ENCODE measurements at places on chromosomes 7 and 10. TPM values are rescaled to one million over a fixed set of nuclear protein-coding genes. Genes with fewer than 3 reads are reported as not detected.

GRCh38 chr7:142927085-142927745 lies 6.3 kb downstream of the TRPV5 start:
- no peak for DNase-seq

LARP4B gene
- 68.5 TPM for total RNA-seq

GDF2 gene
- not detected for total RNA-seq

DNA sequence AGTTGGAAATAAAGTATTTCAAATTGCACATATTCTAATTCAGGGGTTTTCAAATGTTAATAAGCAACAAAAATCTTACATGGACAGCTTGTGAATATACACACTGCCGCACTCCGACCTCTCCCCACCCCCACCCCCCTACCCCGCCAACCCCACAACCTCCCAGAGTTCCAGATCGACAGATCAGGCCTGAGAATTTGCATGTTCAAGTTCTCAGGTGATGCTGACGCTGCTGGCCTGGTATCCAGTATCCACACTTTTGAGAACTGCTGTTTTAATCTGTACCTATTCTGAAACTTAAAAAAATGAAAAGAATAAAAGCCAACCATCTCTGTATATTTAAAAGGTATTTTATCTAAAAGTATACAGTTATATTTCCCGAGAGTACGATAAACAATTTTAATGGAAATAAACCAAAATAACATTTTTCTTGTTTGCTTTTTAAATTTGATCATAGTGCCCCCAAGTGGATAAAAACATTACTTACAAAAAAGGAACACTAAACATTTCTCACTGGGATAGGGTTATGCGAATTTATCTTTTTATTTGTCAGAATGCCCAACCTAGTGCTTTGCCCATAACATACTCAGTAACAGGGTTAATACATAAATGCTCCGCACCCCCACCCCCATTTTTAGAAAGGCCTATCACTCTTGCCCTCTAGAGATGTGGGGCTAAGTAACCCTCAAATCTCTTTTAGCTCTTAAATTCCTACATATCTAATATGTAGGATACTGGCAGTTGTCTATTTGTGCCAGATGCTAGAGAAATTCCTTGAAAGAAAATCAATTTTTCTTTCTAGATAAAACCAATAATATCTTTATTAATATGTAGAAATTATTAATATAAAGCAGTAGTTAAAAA lies 166.3 kb downstream of the RNF133 start:
- no peak for DNase-seq

GRCh38 chr7:157436076-157436475 lies 99.3 kb downstream of the DNAJB6 start:
- DNase-seq = peak; percentile 5

MMRN2 gene
- 23.0 TPM for total RNA-seq

ENTPD1 gene
- 18.4 TPM for total RNA-seq

DNA sequence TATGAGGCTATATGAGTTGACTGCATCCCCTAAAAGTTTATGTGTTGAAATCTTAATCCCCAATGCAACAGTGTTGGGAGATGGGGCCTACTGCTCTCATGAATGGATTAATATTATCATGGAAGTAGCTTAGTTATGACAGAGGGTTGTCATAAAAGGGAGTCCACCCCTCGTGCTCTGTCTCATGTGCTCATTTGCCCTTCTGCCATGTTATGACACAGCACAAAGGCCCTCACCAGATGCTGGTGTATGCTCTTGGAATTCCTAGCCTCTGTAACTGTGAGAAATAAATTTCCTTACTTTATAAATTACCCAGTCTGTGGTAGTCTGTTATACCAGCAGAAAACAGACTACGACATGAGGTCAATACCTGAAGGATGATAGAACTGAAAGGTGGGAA lies 17.6 kb upstream of the PANK1 start:
- DNase-seq = no peak

CYP3A7 gene
- 1.5 TPM for total RNA-seq

DNA sequence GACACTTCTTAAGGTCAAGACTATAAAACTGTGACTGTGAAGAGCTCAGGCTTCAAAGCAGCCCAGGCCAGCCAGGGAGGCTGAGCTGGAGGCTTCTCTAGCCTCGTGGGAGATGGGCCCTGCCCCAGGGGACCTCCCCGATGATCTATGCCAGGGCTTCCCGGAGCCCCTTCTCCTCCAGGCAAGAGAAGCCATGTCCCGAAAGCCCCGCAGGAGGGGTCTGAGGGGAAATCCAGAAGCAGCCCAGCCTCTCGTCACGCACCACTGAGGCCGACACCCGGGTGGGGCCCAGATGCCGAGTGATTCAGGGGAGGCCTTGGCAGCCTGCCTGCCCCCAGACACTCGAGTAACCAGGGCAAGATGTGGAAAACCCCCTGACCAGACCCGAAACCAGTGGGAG lies 63.7 kb downstream of the PROSER2 start:
- DNase-seq = no peak

CHRM2 gene
- total RNA-seq = not detected

- DNase-seq = no peak
Measured at GRCh38 chr10:12687996-12688395, 313.5 kb downstream of the CCDC3 start.

ACTL6B gene
- not detected for total RNA-seq

- no peak for DNase-seq
Measured at GRCh38 chr10:117934477-117934876, 112.3 kb downstream of the RAB11FIP2 start.

- no peak for DNase-seq
Measured at GRCh38 chr10:50469778-50470193, 154.0 kb downstream of the SGMS1 start.

DNA sequence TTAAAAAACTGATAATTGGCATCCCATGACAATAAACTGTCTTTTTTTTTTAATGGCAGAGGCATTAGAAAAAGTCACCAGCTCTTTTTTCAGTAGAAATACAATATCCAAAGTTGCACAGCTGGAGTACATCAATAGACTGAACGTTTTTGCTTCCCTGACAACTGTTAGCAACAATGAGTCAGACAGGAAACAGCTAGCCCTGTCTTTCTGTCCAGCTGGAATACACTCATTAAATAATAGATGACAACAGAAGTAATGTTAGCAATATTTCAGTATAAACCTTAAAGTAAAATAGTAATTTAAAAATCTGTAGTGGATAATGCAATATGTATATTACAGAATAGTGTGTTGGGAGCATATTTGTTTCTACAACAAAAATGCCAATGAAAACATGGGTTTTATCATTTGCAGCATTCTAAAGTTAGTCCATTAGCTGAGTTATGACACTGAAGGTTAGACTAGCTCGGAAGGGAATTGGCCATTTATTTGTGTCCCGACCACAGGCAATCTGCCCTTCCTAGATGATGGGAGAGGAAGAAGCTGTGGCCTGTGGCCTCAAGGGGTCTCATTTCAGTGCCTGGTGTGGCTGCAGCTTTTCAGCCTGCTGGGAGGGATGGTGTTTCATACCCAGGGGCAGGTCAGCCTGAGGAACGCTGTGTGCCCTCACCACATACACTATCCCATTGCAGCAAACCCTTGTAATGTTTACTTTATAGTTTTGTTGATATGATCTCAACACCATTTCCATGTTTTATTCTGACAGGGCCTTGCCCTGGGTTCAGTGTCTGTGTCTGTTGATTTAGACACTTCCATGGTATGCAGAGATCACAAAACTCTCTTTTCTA lies 173.3 kb downstream of the SLC16A9 start:
- DNase-seq = no peak

MDFIC gene
- total RNA-seq = 55.4 TPM

FOXI2 gene
- not detected for total RNA-seq

- peak; percentile 40 for DNase-seq
Measured at GRCh38 chr10:132058111-132058745, 7.5 kb upstream of the JAKMIP3 start.

CALHM3 gene
- total RNA-seq = not detected

- no peak for DNase-seq
Measured at GRCh38 chr7:132045481-132045980, 489.1 kb upstream of the PODXL start.

GRCh38 chr7:105277341-105277740 lies 111.4 kb downstream of the SRPK2 start:
- DNase-seq = no peak

DNA sequence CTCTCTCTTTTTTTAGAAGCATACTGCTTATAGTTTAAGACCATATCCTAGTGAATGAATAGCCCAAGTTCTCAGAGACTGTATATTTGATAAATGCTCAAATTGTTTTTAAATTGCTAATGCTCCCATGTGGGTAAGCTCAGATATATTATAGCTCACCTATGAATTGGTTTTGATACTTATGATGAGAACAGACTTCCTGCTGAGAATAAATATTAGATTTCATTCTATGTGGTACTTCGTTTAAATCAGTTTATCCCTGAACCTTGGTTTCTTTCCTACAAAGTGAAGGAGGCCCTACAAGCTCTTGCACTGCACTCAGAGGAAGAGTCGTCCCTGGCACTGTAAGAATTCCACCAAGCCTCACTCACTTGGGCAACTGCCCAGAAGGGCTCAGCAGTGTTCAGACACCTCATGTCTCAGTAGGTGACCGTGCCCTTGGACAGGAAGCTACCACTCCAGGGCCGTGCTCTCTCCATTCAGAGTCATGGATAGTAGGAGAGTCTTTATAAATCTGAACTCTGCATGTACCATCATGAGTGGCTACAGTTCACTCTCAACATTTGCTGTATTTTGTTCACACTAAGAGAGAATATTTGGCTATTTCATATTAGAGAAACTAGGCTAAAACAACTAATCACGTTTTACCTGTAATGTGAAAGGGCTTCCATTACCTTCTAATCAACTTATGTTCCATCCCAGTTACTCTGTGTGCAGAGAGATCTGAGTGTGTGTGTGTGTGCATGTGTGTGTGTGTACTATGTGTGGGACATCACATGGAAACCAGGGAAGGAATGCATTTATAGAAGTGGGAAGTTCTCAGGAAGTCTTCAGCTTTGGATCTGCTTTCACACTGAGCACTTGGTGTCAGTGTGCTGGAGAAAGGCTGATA lies 93.8 kb downstream of the PTPRE start:
- DNase-seq = no peak

DNA sequence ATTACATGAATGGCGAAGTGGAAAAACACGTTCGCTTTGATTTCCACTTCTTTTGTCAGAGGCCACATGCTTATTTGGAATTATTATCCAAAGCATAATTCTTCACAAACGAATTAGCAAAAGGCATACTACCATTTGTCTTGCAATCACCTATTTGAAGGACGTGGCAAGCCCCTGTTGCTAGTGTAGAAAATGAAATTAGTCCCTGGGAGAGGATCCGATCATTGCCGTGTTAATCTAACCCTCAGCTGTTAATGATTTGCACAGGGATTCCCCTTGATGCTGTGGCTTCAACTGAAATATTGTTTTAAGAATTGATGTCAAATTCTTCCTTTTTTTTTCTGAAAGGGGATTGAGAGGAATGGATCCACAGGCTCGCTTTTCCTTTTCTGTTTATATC lies 4.6 kb downstream of the AGMO start:
- no peak for DNase-seq

PALD1 gene
- total RNA-seq = 1.9 TPM

DNA sequence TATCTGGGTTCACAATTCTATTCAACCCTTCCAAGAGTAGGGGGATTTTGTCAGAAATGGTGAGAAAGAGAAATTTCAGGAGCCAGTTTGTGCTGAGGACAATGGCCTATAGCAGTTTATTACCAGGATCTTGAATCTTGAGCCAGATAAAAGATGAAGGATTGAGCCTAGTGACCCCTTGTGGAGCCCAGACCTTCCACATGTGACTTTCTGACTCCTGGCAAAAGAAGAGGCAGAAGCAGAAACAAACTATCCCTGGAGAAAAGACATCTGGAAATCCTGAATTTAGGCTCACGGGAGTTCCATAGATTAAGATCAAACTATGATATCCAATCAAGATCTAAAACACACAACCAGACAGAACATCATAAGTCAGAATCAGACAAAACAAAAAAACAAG lies 60.9 kb upstream of the CHRM2 start:
- DNase-seq = no peak

DNA sequence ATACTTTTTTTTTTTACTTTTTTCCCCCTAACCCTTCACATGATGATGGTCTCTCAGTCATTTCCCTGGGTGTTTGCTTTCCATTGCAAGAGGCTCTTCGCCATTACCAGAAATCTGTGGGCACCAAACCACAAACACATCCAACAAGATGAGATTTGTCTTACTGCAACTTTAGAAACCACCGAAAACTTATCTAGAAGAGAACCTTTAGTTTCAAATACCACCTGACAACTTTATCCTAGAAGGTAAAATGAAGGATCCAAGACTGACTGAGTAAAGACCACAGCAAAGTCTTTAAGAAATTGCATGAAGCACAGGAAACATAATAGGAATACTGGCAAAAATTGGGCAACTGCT lies 363.3 kb upstream of the MBL2 start:
- no peak for DNase-seq

GRCh38 chr10:13340626-13341376 lies 7.3 kb downstream of the SEPHS1 start:
- DNase-seq = no peak

TBC1D12 gene
- total RNA-seq = 19.0 TPM

DNA sequence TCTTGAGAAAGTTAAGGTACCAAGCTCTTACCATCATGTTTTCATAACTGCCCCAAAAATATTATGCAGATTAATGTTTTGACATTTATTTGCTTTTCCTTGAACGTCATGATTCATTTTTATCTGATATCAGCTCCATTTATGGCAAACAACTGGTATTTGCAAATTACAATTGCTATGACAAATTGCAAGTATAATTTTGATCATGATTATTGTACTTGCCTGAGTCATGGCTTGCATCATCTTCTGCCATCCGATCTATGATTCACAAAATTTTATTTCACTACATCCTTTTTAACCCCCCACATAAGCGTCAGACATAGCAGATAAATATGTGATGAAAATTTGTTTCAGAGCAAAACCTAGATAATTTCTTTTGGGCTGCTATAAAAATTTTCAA lies 155.0 kb downstream of the STK31 start:
- DNase-seq = no peak

DNA sequence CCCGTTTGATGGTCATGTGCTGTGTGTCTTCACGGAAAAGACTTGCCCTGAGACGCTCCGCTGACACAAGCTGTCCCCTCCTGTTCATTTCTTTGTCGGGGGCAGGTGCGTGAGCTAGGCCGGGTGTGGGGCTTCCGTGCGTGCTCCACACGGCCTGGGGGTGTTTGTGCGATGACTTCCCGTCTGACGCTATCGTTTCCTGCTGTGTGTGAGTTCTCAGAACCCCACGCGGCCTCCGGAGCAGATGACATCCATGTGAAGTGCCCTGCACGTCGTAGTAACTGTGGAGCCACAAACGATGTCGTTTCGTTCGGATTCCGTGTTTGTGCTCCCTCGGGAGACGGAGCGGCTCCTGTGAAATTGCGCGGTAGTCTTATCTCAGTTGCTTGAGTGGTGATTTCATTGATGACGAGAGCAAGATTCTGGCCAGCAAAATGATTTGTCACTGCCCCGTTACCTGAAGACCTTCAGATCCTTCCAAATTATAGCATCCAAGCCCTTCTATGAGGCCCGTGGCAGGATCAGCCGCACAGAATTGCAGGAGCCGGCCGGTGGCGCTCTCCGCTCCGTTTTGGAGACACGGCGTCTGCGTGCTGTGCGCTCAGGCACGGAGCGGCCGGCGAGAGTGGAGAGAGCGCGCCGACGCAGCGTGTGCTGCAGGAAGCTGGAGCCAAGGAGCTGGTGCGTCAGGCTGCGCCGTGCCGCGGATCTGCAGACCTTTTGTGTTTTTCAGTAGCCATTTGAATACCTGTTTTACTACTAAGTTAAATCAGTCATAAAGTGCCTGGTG lies 94.9 kb downstream of the NKX6-2 start:
- DNase-seq = no peak
